AG09309 (cell line): ENCODE measurements at places on chromosomes 16 and 17.

DNA sequence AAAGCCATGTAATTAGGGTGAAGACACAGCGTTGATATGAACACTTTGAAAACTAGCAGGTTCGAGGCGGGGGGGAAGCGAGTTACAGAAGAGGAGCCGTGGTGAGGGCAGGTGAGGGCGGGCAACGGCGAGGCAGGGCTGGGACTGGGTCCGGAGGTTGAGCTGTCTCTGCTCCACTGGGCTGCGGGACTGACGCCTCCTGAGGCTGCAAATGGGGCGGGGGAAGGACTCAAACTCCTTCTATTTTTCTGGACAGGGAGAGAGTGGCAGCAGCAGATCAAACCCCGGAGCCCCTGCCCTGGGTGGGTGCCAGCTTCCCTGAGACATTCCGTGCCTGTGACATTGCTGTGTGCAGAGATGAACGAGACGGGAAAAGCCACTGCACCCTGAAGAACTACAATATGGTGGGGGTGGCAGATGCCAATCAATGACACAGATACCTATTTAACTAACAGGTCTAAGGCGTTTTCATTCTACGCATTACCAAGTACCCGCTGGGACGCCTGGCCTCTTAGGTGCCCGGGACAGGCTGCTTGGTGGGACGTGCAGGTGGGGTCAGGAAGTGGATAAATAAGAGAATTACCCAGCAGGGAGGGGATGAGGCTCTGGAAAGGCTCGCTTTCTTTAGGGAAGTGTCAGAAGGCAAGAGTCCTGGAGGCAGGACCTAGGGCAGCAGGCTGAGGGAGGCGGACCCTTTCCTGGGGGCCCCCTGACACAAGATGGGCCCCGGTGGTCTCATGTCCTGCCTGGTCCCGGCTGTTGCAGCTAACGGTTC is 30.4 kb downstream of the RPH3AL start:
- no peak for DNase-seq

DNA sequence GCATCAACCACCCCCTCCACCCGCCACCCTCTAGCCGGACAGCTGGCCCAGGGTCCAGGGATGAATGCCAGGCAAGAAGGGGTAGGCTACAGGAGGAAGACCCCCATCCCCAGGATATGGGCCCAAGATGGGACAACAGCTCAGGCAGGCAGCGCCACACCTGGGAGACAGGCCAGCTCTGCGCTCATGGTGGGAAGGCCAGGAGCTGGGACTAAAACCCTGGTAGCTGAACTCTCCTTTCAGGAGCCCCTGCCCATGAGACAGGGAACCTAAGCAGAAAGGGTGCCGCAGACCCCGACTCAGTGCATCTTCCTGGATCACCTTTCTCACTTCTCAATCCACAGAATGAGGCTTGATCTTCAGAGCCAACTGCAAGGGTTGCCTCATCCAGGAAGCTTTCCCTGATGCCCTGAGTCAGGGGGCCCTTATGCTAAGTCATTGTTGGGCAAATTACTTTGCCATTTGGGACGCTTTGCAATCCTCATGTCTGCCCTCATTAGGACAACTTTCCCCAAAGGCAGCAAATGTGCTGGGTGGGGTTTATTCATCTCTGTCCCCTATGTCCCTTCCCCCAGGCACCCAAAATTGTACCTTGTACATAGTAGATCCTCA is 9.0 kb downstream of the ZDHHC1 start:
- DNase-seq = no peak

- no peak for DNase-seq
These were observed 856 bp downstream of the DNAJA2 start for GRCh38 chr16:46972429-46973206.

DNA sequence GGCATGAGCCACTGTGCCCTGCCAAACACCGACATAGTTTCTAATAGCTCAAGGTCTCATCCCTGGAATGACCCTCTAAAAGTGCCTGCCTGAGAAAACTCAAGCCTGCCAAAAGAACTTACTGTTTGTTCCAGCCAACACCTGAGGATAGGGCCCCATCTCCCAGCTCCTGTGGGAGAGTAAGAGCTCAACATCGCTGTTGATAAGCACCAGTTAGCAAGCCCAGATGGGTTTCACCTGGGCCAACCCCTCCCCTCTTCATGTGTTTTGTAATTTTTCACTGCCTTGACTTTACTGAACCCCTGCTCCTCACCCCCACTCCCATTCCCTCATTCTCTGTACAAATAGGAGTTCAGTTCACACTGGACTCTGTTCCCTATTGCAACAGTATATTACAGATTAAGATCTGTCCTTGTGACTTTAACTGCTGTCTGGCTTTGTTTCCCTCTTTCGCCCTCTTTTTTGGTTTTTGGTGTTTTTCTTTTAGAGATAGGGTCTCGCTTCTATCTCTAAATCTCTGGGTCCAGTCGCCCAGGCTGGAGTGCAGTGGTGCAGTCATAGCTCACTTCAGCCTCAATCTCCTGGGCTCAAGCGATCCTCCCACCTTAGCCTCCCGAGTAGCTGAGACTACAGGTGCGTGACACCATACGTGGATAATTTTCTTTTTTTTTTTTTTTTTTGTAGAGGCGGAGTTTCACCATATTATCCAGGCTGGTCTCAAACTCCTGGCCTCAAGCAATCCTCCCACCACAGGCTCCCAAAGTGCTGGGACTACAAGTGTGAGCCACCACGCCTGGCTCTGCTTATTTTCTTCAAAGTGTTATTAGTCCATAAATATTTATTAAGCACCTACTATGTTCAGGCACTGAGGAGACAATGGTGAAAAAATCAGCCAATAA is 12.3 kb downstream of the NUPR1 start:
- no peak for DNase-seq

GRCh38 chr16:57829969-57830360 is 27.7 kb upstream of the KIFC3 start:
- DNase-seq = no peak

- no peak for DNase-seq
These were observed 110.6 kb upstream of the PLCG2 start for GRCh38 chr16:81668243-81669097.

DNA sequence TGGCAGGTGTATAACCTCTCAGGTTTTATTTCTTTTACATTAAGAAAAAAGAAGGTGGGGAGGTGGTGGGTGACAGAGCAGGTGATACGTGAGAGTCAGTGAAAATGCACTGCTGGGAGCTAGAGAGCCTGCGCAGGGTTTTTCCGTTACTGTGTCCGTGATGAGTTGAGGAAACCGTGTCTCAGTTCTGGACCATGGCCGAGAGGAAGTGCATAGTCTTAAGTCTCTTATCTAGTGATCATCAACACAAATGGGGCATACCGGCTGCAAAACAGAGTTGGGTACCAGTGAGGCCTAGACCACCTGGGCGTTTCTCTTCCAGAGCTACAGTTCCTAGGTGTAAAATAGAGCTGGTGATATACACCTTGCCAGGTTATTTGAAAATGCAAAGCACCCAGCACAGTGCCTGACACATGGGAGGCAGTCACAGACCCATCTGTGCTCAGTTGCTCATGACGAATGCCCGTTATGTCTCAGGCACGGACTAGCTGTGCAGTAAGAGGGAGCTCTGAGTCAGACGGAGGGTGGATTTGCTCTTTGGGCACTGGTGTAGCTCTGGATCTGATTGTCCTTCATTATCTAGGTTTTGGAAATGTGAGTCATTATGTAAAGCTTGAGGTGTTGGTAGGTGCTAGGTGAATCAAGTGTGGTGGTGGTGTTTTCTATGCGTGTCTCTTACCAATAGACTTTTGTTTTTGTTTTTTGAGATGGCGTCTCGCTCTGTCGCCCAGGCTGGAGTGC is 60.9 kb downstream of the RPTOR start:
- no peak for DNase-seq
